ENCODE measurements at places on chromosomes 2 and 18. TPM values are rescaled to one million over a fixed set of nuclear protein-coding genes. Genes with fewer than 3 reads are reported as not detected.

The MAP2 gene
- total RNA-seq, result 31.8 TPM

The RAD51AP2 gene
- not detected for total RNA-seq

The HOXD10 gene
- total RNA-seq, result 25.0 TPM

The PLGLB2 gene
- total RNA-seq, result not detected

The SP100 gene
- 37.9 TPM for total RNA-seq

The PARD6G gene
- total RNA-seq, result 3.7 TPM

The KCNS3 gene
- total RNA-seq, result 18.9 TPM

The LPIN2 gene
- 29.3 TPM for total RNA-seq

The ZNF396 gene
- 0.33 TPM for total RNA-seq

Measured in mesangial cell (primary cell).